Metanephros (tissue), 2 donors: ENCODE measurements at places on chromosomes 3 and 15. TPM values are rescaled to one million over a fixed set of nuclear protein-coding genes. Genes with fewer than 3 reads are reported as not detected.

The LPCAT4 gene
- total RNA-seq: 10.2 TPM

The GP5 gene
- 1.6 TPM for total RNA-seq

The CDC25A gene
- total RNA-seq: 6.4 TPM

The IQCF5 gene
- not detected for total RNA-seq

The CCRL2 gene
- 2.6 TPM for total RNA-seq
